ENCODE measurements at places on chromosomes 12 and 14.

GRCh38 chr14:86221000-86221399, 691.1 kb downstream of the FLRT2 start:
- no peak for DNase-seq

- no peak for DNase-seq
These were observed 41.8 kb upstream of the CCDC196 start for GRCh38 chr14:66444271-66444927.

GRCh38 chr12:97754306-97754705, 291.7 kb downstream of the RMST start:
- DNase-seq, result no peak

- DNase-seq, result no peak
These were observed 21.7 kb downstream of the NUBPL start for GRCh38 chr14:31582836-31583452.

DNA sequence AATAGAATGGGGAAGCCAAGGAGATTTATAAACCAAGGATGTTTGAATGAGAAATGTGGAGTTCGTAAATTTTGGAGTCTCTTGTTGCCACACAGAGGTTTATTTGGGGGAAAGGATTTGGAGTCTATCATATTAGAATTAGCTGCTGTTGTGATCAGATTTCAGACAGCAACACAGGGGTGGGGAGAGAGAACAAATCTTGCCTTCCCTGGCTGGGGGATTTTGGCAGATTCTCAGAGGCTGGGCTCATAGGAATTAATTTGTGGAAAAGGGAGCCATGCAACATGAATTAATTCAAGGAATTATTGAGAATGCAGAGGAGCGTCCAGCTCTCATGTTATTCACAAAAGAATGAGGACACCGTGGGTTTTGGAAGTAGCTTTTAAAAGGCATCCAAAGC, 73.9 kb upstream of the PRMT8 start:
- no peak for DNase-seq

DNA sequence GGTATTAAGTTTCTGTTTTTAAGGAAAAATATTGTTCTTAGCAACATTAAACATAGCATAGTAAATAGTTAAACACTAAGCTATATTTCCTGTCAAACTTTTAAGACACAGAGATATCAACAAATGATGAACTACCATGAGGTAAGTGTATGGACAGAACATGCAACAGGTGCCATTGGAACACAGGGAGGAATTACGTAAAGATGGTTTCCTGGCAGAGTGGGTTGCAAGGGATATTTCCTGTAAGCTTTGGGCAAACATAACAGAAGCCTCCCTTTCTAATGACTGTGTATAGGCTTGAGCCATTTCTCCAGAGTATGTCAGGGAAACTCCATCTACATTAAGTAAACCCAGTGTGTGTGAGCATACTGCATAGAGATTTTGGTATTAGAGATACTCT, 31.7 kb upstream of the HELB start:
- DNase-seq, result no peak

- DNase-seq, result no peak
These were observed 14.8 kb upstream of the DYRK2 start for GRCh38 chr12:67633708-67634107.

- DNase-seq, result no peak
These were observed 51.0 kb downstream of the ACTN1 start for GRCh38 chr14:68927956-68928675.

DNA sequence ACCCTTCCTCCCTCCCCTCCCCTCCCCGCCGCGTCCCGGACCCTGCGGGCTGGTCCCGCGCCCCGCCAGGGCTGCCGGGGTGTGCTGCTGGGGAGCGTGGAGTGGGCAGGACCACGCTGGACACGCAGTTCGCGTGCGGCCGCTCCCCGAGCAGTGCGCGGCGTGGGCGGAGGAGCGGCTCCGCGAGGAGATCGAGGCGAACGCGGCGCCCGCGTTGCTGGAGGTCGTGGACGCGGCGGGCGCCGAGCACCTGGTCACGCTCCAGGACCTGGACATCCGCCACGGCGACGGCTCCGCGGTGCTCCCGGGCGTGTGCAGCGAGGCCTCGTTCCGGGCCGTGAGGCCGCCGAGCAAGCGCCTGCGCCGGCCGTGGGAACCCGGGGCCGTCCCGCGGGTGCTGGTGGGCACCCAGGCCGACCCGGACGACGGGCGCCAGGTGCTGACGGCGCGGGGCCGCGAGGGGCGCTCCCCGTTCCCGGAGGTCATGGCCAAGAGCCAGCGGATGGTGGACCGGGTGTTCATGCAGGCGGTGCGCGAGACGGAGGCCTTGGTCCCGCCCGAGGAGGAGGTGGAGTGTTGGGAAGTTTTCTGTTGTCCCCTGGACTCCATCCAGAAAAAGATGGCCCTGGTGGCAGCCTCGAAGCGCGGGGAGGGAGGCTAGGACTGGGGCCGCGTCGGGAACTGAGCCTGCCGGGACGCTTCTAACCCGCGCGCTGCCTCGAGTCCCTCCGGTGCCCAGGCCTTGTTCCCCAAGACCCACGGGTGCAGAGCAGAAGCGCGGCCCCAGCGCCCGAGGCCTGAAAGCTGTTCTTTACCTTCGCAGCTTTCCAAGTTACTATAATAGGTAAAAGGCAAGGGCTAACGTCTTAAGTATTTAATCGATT, 54.7 kb upstream of the EIF5 start:
- DNase-seq, result no peak

DNA sequence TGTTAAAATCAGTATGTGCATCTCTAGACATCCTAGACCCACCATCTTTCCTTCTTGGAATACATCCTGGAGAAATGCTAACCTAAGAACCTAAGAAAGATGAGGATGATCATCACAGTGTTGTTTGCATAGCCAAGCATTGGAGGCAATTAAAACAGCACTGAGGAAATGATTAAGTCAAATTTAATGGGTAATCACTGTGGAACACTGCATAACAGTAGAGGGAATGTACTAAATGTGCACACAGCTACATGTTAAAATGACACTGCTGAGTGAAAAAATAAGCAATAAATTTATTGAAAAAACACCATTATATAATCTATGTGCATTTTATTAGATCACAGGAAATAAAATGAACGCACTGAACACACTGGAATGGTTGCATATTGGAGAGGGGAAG, 987.1 kb upstream of the SEL1L start:
- no peak for DNase-seq

- no peak for DNase-seq
These were observed 18.6 kb downstream of the HSD17B6 start for GRCh38 chr12:56781726-56782125.

DNA sequence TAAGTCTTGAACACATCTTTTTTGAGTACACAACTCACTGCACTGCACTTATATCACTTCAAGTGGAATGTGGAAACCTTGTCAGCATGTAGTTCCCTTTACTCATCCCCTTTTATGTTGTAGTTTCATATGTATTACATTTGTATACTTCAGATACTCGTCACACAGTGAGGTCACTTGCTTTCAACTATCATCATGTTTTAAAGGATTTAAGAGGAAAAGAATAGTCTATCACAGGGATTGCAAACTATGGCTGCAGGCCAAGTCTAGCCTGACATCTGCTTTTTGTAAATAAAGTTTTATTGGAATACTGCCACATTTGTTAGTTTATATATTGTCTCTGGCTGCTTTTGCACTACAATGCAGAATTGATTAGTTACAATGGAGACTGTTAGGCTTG, 24.3 kb downstream of the CNOT2 start:
- no peak for DNase-seq

- no peak for DNase-seq
These were observed 1264.0 kb downstream of the TMEM121 start for GRCh38 chr14:106790189-106791036.

- no peak for DNase-seq
These were observed 839 bp downstream of the SLC38A1 start for GRCh38 chr12:46267825-46268582.

- no peak for DNase-seq
These were observed 82.4 kb downstream of the SCAF11 start for GRCh38 chr12:45907955-45908354.

GRCh38 chr12:14068961-14069360, 87.6 kb upstream of the GRIN2B start:
- DNase-seq, result no peak

GRCh38 chr14:22836301-22837113, at the start of gene MMP14:
TSS of gene MMP14 (plus strand) at chr14:22836585. CDS start at chr14:22836818, 233 bp downstream.
- DNase-seq, result peak; percentile 81

- DNase-seq, result no peak
These were observed 4.8 kb downstream of the PRKCH start for GRCh38 chr14:61326146-61326545.

DNA sequence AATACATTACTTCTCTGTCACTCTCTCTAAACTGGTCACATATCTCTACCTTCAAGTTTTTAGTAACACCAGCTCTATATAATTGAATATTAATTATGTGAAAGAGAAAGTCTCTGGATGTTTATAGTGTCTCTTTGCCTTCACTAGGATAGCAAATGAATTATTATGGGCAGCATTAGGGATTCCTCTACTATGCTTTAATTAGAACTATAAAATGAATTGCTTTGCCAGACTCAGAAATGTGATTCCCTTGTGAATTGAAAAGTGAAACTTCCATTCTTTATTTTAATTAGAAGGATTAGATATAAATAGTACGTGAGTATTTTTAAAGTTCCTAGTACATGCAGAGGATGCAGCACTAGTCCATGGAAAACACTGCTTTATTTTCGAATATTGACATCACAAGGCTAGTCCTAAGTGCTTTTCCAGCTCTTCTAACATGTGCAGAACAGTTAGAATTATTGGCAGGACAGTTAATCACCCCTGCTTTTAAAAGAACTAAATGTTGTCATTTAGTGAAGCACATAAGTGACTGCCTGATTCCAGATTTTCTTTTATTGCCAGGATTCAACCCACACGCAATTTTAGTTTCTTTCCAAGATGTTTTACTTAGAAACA, 23.0 kb upstream of the REP15 start:
- DNase-seq, result no peak

DNA sequence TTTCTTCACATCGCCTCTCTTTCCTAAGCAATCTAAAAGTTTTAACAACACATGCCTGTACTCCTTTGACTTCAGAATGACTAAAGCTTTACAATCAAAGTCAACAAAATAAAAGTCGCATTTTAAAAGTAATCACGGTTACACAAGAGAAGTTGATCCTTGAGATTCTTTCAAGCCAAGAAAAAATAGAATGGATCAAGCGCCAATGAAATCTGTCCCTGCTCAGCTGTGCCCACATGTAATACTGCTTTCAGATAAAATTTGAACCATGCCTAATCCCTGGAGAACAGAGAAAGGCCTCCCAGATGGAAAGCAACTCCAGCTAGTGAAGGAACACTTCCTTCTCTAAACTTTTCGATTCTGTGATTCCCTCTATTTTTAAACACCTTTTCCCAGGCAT, 113.1 kb downstream of the FBXL14 start:
- no peak for DNase-seq

GRCh38 chr14:73463411-73463810, 5.1 kb upstream of the NUMB start:
- DNase-seq, result peak; percentile 87

- DNase-seq, result no peak
These were observed 5.8 kb upstream of the SLC6A13 start for GRCh38 chr12:268483-268840.

DNA sequence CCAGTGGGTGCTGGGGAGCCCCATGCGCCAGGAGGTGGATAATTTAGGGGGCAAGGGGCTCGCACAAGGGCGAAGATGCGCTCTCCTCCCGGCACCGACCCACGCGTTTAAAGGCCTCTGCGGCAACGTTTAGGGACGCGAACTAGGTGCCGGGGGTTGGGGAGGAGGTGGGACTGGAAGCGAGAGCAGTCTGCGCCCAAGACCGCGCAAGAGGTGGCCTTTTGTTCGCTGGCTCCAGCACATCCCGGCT, 1.3 kb downstream of the SLC38A1 start:
- no peak for DNase-seq

DNA sequence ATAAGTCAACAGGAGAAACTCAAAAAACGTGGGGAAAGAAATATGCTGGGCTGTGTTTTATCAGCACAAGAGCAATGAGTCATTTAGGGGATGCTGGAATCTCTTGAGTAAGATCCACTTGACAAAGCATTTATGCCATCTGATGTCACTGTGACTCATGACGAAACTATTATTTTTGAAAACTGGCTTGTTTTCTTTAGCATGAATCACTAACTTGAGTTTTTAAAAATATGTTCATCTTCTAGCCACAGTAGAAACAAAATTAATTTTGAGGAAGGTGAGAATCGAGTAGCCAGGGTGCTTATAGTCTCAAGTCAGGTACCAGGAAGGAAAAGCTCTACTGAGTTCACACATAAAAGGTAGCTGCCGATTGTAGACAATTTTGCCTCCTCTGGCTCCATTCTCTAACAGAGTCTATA, 456.2 kb upstream of the MGAT4C start:
- peak; percentile 97 for DNase-seq

DNA sequence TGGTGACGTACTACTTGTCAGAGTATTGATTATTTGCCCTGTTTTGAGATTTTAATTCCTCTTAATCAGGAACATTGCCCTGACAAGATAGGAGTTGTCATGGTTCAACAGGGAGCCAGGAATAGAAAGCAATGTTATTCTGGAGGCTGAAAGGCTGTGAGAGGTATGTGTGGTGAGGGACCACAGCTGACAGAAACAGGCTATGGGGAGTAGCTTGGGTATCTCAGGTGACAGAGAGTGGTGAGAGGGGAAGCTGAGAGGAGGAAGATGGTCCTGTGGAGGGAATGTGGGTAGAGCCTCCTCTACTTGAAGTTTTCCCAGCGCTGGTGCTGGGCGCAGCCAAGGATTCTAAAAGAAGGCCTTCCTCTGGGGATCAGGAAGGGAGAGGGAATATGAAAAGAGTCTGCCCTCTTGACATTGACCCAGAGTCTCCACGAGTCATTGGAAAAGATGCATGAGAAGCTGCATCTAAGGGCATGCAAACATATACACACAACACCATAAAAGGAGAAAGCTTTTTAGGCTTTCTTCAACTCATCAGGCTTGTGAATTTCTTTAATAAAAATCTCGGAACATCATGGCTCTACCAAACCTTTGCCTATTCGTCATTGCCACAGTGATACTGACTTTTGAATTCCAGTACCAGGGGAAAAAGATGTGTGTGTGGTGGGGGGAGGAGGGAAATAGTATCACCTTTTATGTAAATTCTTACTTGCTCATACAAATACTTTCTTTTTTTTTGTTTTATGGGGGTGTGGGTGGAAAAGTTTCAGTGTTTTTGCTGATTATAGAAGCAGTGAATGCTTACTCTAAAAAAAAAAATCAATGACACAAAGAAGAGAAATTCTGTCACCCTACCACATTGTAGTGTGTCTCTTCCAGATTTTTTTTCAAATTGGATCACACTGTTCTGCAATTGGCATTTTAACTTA, 39.9 kb upstream of the DHRS7 start:
- no peak for DNase-seq

DNA sequence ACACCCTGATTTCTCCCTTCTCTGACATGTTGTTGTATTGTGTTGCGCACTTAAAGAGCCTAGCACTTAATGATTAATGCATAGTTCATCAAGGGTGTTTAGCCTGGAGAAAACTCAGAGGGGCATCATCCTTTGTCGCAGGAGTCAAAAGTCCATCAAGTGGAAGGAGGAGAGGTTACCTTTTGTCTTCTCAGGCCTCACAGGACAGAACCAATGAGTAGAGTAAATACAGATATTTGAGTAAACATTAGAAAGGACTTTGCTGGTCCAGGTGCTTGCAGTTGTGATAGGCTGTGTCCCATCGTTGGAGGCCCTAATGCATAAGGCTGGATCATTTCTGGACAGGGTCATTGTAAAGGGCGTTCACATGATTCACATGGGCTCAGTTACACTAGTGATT, 430.9 kb downstream of the PCNX1 start:
- DNase-seq, result no peak

Data from BJ (cell line).